ENCODE measurements at places on chromosomes 3 and 15.

DNA sequence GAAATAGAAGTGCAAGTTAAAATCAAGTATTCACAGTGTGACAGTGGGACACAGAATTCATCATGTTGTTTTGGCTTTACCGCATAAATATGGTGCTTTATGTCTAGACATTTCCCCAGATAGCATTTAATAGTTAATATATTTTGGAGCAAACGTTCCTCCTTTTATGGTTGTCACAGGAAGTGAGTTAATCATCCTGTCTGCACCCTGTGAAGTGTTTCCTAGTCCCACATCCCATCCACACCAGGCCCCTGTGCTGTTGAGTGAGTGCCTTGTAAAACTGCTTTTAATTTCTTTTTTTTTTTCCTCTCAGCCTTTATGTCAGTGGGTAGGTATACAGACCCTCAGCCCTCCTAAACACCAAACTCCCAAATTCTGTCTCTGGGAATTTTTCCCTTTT lies 393.7 kb downstream of the FEZF2 start:
- DNase-seq = no peak

DNA sequence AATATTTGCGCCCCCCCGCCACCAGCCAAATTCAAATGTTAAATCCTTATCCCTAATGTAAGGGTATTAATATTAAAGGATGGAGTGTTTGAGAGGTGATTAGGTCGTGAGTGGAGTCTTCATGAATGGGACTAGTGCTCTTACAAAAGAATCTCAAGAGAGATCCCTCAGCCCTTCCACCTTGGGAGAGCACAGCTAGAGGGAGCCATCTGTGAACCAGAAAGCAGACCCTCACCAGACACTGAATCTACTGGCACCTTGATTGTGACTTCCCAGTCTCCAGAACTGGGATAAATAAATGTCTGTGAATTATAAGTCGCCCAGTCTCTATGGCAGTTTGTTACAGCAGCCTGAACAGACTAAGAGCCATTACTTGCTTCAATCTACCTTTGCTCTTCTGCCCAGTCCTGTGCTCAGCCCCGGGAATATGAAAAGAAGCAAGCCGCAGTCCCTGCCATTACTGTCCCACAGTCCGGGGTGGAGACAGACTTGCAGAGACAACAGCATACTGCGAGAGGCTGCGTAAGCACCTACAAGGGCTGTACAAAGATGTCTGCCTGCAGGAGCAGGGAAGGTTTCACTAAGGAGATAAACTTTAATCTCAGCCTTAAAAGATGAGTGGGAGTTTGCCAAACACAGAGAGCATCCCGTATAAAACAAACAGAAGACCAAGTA lies 110.7 kb upstream of the TMCO5A start:
- DNase-seq = no peak

- DNase-seq = no peak
Measured at GRCh38 chr3:67437090-67437489, 217.3 kb downstream of the SUCLG2 start.

DNA sequence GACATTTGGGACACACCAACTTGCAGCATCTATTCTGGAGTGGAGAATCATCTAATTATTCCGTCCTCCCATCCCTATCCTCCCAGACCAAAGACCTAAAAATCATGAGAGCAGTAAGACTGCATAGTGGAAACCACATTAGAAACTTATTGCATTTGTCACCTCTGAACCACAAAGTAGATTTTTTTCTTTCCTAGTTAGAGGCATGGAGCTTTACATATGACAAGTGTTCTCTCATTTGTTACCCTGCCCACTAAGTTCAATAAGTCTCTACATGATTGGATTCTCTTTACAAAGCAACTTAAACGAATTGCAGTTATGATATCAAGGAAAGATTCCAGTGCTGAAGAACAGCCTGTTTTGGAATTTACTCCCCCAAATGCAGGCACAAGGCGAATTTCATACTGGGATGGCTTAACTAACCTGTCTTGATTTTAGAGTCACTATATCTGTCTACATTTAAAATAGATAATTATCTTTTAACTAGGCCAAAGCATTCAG lies 42.3 kb upstream of the LRRFIP2 start:
- DNase-seq = no peak

DNA sequence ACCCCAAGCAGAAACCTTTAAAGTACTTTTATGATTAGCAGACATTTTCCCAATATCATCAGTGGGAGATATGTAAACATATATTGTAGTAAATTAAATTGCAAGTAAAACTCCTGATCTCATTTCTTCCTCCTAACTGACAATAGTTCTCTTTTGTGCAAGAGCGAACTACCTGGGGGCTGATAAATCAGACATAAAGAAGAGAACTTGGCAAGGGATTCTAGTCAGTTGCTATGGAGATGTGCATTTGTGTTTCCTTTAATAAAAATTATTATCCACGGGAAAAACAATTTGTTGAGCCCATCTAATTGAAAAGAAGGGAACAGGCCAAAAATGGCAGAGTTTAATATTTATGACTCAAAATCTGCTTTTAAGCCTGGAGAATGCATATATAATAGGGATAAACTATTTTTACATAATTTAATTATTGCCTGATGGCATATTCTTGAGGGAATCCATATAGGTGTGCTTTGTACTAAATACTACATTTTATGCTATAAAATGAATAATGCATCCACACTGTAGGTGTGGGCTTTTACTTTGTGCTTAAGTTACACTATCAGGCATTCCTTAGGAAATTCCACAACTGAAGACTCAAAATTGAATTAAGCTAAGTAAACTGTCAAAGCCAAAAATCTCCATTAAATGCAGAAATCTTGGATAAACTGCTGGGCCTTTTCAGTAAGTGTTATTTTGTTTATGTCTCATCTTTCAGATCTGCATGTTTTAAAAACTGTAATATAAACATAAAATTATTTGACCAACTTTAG lies 258.1 kb downstream of the ERC2 start:
- no peak for DNase-seq

DNA sequence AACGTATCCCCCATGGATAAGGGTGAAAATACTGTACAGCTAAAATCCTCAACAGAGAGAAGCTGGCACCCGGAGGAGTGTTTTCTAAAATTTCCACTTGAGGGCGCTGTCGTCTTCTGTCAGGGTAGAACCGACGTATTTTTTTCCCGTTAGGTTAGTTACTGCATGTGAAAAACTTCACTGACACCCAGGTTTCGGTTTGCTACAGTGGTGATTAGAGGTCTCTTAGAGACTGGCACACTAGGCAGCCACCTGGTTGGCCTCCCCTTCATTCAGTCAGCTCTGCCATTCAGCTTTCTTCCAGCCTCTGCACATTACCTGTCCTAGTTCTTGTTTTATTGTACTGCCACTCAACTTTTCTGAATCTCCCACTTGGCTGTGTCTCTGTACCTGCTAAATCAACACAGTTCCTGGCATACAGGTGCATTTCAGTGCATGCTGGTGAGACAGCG lies 18.4 kb downstream of the CCK start:
- peak; percentile 36 for DNase-seq

All from NCI-H2107 (cell line).